Left forelimb (tissue), 1 donor: ENCODE measurements at places on chromosomes 1 and 21.

- peak; percentile 75 for DNase-seq
These were observed 30.8 kb upstream of the PTGFRN start for GRCh38 chr1:116878804-116879477.

- no peak for DNase-seq
These were observed 4.0 kb downstream of the H3-3A start for GRCh38 chr1:226066415-226067078.

DNA sequence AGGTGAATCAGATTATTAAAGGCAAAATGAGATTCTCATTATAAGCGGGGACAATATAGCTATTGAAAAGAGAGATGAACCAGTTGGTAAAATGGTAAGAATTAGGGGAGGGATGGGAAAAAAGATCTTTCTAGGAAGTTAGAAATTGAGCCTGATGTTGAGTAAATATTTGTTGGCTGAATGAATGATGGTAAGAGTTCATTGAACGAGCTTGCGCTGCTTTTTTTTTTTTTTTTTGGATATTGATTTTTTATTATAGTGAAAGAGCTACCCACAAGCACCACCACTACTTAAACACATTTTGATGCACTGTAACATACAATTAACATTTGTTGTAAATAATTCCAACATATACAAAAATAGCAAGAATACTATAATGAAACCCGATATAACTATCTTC, 1.1 kb upstream of the GCLM start:
- DNase-seq = no peak

- DNase-seq = no peak
These were observed 19.0 kb downstream of the ESPN start for GRCh38 chr1:6443339-6444115.

GRCh38 chr1:182662956-182663355, 21.4 kb downstream of the RGS8 start:
- DNase-seq = no peak

DNA sequence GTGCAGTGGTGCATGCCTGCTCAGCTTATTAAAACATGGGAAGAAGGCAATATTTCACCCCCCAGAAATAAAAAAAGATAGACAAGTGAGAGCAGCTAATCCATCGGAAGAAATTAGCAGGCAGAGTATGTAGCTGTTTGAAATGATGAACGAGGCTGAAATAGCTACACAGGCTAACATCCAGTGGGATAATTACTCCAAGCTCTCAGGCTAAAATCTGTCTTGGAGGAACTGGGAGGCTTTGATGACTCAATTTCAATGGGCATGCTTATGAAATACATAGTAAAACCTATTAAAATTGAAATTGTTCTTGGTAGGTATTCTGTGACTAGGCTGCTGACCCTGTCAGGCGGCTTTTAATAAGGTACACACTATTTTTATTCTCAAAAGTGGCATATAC, 84.1 kb upstream of the RRP15 start:
- DNase-seq = no peak

DNA sequence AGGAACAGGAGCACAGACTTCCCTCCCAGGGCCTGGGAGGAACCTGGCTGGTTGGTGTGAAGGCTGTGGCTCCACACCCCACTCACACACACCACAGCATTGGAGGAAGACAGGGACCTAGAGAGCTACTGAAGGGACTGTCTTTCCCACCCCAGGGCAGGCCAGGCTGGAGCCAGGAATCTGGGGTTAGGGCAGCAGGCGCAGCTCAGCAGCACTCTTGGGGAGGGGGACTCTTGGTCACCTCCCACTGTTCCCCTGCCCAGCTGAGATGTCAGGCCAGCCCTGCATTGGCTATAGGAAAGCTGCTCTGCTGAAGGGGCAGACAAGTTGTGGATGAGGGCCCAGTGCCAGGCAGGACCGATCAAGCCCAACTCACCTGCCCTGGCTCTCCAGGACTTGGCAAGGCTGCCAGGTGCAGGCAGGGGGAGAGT, 1.6 kb upstream of the PLEKHA6 start:
- DNase-seq = no peak
